ENCODE measurements at places on chromosomes 1 and 21.
A peak's percentile ranks its signal among the peaks of the same experiment; 100 is the strongest.

DNA sequence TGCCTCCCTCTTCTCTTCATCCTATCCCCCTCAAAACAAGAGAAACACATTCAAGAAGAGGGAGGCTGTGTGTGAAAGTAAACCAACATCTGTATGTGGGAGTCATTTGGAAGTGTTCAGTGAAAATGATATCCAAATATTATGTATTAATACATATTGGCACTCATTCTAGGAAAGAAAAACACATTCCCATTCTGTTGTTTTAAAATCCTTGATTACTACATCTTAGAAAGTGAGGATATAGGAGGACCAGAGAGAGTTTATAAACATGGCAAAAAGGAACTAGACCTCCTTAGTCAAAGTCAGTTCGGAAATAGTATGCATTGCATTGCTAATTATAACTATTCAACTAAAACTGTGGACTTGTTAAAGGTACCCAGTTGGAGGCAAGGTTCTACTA is 786.6 kb downstream of the ADGRL2 start:
- no peak for DNase-seq

- no peak for DNase-seq
These were observed 82.1 kb upstream of the CCDC190 start for GRCh38 chr1:162942916-162943559.

GRCh38 chr1:59638231-59638711 is 176.5 kb upstream of the HOOK1 start:
- DNase-seq, result no peak

DNA sequence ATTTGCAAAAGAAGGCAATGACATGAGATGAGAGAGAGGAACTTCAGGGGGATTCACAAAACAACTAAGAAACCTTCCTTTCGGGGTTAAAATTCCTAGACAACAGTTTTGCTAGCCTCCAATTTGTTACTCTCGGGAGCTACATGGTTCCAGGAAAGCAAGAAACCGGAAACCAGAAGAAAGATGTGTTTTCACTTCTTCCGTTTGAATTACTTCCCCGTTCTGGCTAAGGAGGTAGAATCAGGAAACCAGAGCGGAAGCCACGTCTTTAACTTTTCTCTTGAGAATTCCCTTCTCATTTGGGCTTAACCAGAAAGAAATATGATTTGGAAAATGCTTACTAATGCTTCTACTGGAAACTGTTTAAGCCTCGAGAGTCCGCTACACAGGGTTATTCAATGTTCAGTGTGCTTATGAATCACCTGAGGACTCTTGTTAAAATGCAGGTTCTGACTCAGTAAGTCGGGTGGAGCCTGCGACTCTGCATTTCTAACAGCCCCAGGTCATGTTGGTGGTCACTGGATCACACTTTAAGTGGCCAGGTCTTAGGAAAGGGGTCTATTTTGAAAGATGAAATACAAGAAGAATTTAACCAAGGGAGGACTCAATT is 43.5 kb upstream of the MCOLN3 start:
- no peak for DNase-seq

DNA sequence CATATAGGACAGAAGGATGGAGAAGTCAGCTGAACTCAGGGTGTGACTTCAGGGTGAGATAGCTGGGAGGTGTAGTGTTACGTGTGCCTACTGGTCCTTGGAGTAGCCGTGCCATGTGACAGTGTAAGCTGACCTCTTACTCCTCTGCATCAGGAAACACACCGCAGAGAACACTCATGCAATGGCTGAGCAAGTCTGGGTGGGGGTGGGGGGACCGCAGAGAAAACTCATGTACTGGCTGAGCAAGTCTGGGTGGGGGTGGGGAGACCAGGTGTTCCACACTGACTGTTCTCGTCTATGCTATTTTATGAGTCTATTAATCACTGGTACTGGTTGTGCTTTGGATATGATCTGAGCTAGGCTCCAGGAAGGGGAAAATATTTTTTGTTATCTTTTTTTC is 233.1 kb downstream of the PAPPA2 start:
- no peak for DNase-seq

GRCh38 chr1:29388884-29389283 is 152.6 kb downstream of the PTPRU start:
- no peak for DNase-seq

DNA sequence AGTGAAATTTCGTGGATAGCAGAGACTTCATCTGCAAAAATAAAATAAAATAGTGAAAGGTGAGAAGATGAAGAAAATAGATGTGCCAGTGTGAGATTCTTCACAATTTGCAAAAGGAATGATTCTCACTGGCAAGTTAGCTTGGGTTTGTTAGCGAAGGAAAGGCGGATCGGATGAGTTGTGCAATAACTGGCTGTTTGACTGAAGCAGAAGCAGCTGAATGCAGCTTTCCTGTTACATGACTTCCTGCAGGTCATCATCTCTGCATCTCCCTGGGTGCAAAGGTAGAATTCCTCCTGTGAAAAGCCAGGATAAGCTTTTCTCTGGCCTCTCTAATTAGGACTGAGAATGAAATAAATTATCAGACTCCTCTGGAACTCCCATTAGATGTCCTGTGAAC is 263.1 kb upstream of the CHRM3 start:
- no peak for DNase-seq

GRCh38 chr1:227891223-227891954 is 56.3 kb downstream of the WNT9A start:
- no peak for DNase-seq

- no peak for DNase-seq
These were observed 156.5 kb upstream of the UBE2U start for GRCh38 chr1:64046891-64047290.

GRCh38 chr1:241598249-241598648 is 41.9 kb downstream of the CHML start:
- DNase-seq, result no peak

GRCh38 chr1:46652321-46653100 is 15.7 kb downstream of the ATPAF1 start:
- DNase-seq, result no peak

- DNase-seq, result no peak
These were observed 87.1 kb downstream of the GPR88 start for GRCh38 chr1:100624886-100625610.

GRCh38 chr21:25054689-25055088 is 552.6 kb downstream of the MRPL39 start:
- DNase-seq, result no peak

- no peak for DNase-seq
These were observed 21.5 kb downstream of the BCL9 start for GRCh38 chr1:147562819-147563218.

DNA sequence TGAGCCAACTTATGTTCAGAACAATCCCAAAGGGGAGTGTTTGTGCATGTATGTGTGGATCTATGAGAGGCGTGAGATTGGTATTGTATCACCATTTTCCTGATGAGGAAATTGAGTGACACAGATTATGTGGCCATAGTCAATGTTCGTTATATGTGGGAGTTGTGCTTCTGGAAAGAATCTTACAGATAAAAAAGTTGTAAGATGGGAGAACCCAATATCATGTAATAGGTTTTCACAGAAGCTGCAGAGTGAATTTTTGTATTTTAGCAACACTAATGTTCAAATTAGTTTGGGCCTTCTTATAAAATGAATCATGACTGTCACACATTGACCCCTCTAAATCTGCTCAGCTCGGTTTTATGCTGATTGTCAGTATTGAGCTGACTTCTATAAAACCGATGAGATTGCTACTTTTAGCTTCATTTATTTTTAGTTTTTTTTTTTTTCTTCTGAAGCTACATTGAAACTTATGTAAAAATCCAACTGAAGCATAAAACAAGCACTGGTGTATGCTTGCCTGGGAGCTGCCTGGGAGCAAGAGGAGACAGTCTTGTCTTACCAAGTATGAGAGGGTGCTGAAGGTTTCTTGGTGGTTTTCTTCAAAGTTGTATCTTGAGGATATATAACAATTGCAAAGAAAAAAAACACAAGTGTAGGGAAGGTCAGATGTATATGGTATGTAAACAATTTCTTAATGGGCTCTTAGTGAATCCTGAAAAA is 4.1 kb downstream of the RWDD3 start:
- no peak for DNase-seq

DNA sequence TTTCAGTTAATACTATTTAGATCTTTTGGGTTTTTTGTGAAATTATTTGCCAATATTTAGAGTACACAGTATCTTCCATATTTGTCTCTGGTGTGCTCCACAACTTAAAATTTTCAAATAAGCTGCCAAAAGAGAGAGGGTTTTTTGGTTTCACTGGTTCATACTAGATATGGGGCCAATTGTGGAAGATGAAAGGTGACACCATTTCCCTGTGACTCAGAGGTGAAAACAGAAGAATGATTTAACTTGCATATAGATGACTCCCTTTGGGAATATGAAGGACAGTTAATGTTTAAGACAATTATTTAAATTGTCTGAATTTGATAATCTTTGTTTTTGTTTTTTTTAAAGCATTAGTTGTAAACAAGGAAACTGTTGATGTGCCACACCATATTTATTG is 37.5 kb downstream of the IVNS1ABP start:
- DNase-seq, result no peak

DNA sequence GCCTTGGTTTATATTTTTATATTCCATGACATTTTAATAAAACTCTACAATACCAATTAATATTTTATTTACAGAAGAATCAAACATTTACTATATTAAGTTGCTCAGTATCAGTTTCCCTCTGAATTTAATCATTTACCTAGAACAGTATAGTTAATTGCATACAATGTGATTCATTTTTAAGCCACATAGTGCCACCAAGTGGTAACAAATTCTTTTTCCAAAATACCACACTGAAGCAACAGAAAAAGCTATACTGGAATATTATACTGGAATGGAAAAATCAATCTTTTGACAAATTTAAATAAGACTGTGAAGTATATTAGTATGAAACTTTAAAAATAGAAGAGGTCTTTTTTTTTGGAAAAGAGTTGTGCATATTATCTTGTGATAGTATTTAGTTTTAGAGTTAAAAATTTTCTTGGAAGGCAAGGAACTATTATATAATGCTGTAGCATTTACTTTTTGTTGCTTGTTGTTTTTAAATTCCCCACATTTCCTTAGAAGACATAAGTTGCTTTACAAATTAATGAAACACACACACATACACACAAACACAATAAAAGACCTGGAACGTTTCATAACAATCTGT is 57.3 kb downstream of the ZNF644 start:
- no peak for DNase-seq

DNA sequence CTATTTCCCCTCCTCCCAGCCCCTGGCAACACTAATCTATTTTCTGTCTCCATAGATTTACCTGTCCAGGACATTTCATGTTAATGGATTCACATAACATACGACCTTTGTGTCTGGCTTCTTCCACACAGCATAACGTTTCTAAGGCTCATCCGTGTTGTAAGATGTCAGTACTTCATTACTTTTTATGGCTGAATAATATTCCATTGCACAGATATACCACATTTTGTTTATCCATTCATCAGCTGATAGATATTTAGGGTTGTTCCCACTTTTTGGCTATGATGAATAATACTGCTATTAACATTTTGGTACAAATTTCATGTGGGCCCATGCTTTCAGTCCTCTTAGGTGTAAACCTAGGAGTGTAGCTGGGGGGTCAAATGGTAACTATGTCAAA is 38.2 kb downstream of the GLIS1 start:
- no peak for DNase-seq

DNA sequence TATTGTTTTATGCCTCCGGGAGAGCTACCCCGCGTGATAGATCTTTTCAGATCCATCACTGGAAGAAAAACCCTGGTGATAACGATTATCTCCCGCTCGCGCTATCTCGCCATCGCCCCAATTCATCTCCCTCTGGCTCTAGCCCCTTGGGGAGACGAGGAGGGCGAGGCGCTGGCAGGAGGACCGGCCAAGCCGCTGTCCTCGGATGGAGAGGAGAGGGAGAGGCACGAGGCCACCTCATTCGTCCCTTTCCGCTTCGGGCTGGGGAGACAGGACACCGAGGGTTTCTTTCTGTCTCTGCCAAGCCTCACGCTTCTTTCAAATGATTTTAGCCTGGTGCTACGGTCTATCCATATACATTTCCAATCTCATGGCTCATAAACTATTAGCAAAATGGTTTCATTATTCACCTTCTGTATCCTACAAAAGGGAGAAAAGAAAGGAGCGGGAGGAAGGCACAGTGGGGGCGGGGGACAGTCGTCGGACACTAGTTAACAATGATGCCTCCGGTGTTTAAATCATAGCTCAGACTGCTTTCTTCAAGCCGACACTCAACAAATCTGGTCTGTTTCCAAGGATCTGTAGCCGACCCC is 415.0 kb upstream of the ESRRG start:
- DNase-seq, result no peak

DNA sequence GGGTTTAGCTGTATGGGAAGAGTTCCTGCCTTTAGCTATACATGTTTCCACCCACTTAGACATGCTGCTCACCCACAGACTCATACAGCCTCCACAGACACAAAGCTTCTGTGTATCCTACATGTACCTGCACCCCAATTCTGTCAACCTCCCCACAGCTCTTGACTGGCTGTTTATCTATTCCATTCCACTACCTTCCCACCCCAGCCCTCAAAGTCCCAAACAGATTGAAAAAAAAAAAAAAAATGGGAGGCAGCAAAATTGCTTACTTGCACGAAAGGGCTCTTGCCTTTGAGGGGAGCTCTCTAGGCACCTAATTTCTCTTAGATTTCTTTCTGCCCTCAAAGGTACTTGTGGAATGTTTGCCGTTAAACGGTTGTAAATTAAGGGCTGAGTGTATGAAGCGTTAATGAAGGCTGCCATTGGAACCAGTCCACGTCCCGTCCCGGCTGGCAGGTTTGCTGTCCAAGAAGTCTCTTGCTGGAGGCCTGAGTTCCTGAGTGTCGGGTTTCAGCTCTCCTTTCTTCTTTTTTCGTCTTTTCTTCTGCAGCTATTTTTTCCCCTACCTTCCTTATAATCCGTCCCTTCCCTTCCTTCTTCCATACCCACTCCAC is 43.6 kb downstream of the PBX1 start:
- DNase-seq, result no peak

- DNase-seq, result no peak
These were observed 85.4 kb downstream of the CCDC185 start for GRCh38 chr1:223478606-223479005.

DNA sequence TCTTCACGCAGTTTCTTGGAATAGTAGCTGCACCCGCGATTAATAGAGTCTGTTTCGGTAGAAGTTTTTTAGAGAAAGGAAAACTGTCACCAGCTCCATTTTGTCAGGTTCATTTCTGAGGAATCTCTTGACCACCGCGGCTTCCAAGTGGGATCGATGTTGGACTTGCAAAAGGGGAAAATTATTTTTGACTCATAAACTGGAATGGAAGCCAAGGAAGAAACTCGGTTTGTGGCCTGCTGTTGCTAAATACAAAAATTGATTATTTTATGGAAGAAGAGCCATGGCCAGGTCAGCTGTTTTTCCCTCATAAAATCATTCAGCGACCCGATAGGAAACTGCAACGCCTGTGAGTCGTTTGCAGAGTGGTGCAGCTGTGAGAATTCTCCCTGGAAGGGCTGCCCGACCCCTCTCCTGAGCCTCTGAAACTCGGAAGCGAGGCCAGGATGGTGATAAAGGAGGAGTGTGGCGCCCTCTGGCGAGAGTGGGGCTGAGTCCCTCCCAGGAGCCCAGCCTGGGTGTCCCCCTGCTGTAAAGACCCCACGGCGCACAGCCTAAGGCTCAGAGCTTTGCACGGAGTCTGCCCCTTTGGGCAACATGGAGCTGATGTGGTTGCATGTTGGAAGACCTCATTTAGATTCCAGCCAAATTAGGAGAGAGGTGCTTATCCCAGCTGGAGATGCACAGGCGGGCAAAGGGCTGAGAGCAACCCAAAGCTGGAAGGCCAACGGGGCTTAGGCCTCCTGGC is 83.6 kb upstream of the SLC25A33 start:
- peak; percentile 74 for DNase-seq

- no peak for DNase-seq
These were observed 26.5 kb downstream of the SCCPDH start for GRCh38 chr1:246750752-246751151.

- no peak for DNase-seq
These were observed 42.6 kb downstream of the EYA3 start for GRCh38 chr1:28045777-28046176.
